ENCODE measurements at places on chromosomes 1 and 21.

DNA sequence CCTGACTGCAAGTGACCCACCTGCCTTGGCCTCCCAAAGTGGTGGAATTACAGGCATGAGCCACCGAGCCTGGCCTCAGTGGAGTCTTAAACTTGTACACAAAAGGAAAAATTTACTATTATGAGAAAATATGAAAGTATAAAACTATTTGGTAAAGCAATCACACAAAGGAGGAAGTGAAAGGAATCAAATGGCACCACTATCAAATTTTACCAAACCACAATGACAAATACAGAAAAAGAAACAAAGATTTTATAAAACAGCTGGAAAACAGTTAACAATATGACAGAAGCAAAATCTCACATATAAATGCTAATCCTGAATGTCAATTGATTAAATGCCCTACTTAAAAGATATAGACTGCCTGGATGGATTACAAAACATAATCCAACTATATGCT lies 42.1 kb upstream of the NEGR1 start:
- no peak for DNase-seq

DNA sequence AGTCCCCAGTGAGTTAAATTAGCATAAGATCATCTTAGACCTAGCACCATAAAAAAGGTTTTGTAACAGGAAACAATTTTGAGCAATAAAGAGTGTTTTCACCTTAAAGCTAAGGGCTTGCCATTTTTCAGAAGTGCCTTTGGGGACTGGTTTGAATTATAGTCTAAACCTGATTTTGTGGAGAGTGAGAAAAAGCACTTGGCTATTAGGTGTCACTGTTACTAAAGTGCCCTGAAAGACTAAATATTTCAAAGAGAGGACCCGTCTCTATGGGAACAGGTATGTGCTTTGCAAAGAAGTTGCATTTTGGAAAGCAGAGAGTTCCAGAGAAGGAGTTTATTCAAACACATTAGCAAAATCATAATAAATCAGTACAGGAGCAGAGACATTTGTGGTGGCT lies 9.1 kb downstream of the NTNG1 start:
- DNase-seq, result no peak

GRCh38 chr1:88224906-88225305 lies 459.2 kb upstream of the PKN2 start:
- no peak for DNase-seq

GRCh38 chr21:38851101-38851500 lies 45.4 kb downstream of the ETS2 start:
- no peak for DNase-seq

DNA sequence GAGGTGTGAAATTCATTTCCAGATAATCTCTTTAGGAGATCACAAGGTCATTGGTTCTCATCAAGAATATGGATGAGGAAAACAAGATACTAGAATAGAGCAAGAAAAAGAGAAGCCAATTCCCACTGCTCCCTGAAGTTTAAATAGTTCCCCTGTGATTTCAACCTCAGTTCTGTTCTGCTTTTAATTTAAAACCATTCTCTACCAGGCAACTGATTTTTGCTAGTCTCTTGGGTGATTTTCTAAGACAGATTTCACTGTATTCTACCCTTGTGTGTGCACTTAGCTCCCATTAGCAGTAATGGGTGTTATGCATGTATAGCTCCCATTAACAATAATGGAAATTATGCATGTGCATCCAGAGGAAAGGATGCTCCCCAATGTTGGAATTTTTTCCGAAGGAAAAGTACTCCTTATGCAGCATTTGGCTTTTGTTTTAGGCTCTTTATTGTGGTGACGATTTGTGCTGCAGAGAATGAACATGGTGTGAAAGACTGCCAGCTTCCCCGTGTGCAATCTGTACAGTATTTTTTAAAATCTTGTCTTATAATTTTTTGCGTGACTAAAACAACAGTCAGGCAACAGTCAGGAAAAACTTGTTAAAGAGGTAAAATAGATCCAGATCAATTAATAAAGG lies 144.0 kb upstream of the ZRANB2 start:
- DNase-seq, result no peak

- no peak for DNase-seq
Measured at GRCh38 chr1:99704356-99704816, 58.5 kb downstream of the PALMD start.

DNA sequence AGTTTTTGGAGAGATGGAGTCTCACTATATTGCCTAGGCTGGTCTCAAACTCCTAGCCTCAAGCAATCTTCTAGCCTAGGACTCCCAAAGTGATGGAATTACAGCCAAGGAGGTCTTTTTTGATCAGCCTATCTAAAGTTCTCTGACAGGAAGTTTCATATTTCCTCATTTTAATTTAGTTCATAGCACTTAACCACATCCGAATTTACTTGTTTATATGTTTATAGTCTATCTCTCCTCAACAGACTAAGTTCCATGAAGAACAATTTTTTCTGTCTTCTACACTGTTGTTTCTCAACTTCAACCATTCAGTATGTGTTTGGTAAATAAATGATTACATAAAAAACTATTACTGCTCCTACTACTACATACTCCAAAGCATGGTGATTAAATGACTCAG lies 47.9 kb downstream of the GON4L start:
- no peak for DNase-seq

GRCh38 chr1:161824618-161825017 lies 58.5 kb downstream of the ATF6 start:
- DNase-seq, result no peak

DNA sequence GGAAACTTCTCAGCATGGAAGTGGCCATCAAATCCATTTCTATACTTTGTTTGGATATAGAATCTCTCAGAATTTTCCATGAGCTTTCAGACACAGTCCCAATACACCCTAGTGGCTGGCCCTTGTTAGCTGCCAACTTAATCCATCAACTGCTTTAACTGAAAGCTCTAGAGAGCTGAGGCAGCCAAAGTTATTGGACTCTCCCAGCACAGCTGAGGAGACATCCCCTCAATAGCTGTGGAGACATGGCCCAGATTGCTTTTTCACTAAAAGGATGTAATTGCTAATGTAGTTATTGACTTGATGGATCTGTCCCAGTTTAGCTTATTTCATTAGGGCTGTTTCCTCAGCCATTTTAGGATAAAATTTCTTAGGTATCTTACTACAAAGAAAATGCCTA lies 94.8 kb upstream of the PRMT6 start:
- no peak for DNase-seq

- DNase-seq, result no peak
Measured at GRCh38 chr1:98849969-98850636, 154.6 kb downstream of the PLPPR5 start.

DNA sequence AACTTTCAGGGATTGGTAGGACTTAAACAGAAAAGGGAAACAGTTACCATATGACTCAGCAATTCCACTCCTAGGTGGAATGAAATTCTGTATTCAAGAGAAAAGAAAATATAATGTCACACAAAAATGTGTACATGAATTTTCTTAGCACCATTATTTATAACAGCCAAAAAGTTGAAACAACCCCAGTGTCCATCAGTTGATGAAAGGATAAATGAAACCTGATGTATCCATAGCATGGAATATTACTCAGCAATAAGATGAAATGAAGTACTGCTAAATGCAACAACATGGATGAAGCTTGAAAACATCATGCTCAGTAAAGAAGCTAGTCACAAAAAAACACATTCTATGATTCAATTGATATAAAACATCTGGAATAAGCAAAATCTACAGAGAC lies 15.5 kb downstream of the EEIG2 start:
- DNase-seq, result no peak

- DNase-seq, result peak; percentile 71
Measured at GRCh38 chr1:232629250-232630046, 485 bp downstream of the SIPA1L2 start.

- DNase-seq, result peak; percentile 84
Measured at GRCh38 chr21:45152265-45152746, 77.9 kb downstream of the ADARB1 start.

GRCh38 chr1:59332983-59333382 lies 36.1 kb downstream of the FGGY start:
- no peak for DNase-seq

DNA sequence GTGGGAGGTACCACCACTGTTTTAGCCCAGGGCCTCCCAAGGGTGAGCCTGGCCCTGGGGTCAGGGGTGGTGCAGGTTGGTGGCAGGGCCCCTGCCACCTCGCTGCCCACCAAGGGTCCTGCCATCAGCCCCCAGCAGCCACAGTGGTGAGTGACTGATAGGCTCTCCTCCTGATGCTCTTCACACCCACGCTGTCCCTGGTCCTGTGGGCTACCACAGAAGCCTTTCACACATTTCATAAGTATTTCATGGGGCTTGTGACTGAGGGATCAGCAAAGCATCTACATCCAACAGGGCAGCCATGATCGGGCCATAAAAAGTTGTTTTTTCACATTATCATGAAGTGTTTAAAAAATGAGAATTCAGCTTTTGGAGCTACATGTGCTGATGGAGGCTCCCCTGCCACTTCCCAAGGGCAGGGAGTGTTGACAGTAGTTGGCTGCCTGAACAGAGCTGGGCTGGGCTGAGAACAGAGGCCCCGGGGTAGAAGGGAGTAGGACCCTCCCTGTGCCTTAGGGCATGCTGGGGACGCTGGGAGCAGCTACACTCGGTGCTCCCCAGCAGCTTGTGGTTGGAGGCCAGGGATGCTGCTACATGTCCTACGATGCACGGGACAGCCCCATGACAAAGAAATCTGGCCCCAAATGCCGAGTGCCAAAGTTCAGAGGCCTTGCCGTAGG lies 73.1 kb upstream of the TMEM51 start:
- no peak for DNase-seq

DNA sequence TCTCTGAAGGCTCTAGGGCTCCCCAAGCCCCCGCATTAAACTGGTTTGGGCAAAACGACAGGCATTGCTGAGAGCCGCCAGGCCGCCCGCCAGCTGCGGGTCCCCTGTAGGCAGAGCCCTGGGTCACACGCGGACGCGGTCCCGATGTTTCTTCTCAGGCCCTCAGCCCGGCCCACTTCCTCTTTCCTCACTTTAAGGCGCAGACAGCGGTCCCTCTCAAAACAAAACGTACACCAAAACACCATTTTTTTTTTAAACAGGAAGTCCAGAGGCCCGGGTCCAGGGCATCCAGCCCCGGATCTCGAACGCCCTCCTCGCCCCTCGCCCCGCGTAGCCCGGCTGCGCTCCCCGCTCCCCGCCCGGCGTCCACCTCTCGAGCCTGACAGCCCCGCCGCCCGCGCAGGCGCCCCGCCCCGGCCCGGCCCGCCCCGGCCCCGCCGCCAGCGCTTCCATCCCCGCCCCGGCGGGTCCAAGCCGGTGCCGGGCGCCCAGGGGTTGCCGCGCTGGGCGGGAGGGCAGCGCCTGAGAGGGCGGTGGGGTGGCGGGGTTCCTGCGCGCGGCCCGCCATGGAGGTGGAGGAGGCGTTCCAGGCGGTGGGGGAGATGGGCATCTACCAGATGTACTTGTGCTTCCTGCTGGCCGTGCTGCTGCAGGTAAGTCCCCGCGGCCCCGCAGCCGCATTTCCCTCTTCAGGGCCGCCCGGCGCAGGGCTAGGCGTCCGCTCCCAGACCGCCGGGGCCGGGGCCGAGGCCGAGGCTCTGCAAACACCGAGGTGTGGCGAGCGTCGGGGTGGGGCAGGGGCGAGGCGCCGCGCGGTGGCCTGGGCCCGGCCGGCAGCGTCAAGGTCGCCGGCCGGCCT lies at the start of gene SLC22A15:
TSS of gene SLC22A15 (plus strand) at position 452 of the 859 bp plus-strand sequence. CDS start at position 567, 115 bp downstream.
- peak; percentile 75 for DNase-seq

GRCh38 chr1:25118546-25118945 lies 113.8 kb downstream of the SYF2 start:
- DNase-seq, result no peak

- DNase-seq, result no peak
Measured at GRCh38 chr1:157105298-157105987, 5.8 kb upstream of the ETV3L start.

GRCh38 chr1:162327144-162327787 lies 49.4 kb downstream of the SPATA46 start:
- no peak for DNase-seq

DNA sequence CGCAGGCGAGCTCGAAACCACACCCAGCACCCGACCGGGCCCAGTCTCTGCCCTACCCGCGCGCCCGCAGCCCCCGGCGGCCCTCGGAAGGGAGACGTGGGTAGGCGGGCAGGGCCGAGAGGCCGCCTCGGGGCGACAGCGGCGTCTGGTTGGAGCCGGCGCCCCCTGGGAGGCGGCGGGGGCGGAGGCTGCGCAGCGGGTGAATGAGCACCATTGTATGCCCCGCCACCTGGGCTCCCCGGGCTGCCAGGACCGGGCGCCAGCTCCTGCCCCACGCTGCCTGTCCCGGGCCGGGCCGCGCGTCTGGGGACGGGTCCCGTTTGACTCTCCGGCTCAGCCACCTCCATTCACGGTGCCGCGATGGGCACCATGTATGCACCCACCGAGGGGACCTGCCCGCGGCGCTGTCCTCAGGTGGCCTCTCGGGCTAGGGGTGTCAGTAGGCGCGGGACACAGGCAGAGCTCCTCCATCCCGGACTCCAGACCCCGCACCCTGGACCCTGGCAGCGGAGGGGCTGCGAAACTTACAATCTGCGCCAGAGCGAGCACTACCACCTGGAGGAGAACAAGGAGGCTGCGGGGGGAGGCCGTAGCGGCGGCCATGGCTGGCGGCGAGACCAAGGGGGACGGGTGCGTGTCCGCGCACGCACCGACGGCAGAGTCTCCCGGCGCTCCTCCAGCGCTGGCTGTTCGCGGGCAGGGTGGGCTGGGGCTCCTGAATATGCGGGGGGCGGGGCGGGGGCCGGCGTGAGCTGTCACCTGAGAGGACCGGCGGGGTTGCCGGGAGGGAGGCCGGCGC lies at the start of gene COL9A2:
TSS of gene COL9A2 (minus strand) at position 692 of the 799 bp plus-strand sequence. CDS start at position 603, 89 bp downstream.
- DNase-seq, result peak; percentile 83

GRCh38 chr1:40267767-40268187 lies 9.7 kb downstream of the ZMPSTE24 start:
- no peak for DNase-seq

DNA sequence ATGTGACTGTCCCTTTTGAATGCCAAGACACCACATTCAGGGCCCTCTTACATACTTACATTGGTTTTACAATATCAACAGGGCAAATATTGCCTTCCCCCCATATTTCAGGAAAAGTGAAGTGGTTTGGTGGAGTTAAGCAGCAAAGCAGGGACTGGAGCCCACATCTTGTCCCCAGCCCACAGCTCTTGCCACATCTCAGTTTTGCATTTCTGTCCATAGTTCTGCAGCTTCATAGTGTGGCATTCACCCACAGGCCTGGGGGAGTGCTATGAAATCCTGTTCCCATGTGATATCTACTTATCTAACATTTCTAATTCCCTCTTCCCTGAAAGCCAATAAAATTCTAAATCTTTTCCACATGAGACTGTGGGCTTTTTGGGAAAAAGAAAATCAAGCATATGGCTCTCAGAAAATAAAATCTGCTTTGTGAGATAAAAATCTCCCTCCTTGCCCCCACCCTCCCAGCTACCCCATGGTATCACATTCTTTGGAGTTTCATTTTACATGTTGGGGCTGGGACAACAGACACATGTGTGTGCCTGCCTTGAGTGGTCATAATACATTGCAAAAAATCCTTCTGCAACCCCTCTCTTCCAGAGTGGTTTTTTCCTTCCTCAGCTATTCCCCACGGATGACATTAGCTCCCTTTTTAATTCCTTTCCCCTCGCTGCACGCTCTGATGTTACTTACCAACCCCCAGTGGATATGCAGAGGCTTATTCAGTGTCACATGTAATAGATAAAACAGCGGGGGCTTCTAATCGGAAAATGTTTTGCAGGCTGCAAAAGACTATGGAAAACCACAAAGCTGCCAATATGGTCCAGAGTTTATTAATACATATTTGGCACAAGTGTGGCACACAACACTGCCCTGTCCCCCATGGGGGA lies 20.5 kb upstream of the CD2 start:
- DNase-seq, result peak; percentile 37
